GOT3 (cell line): ENCODE measurements at places on chromosomes 12 and 14.

- no peak for DNase-seq
Observed at GRCh38 chr14:92658684-92659083, 89.7 kb downstream of the LGMN start.

- DNase-seq, result no peak
Observed at GRCh38 chr14:23123419-23123818, 4.4 kb upstream of the CEBPE start.

GRCh38 chr12:13952096-13952495 is 29.3 kb downstream of the GRIN2B start:
- no peak for DNase-seq

DNA sequence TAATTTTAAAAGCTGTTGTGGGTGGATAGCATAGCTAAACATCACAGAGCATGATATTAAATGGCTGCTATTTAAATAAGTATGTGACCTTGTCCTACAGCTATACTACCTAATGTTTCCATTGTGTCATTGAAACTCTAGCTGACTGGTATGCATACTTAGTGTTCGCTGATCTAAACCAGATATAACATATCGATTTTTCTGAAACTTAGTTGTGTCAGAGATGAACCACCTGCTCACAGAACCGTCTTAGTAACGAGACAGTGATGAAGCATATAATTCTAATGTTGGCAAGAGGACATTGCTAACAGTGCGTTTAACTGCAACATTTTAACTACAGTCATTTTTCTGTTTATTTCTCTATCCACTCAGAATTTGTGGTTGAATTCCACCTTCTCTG is 36.1 kb upstream of the NUAK1 start:
- DNase-seq, result no peak

GRCh38 chr12:124856132-124856841 is 7.4 kb downstream of the SCARB1 start:
- DNase-seq, result no peak

DNA sequence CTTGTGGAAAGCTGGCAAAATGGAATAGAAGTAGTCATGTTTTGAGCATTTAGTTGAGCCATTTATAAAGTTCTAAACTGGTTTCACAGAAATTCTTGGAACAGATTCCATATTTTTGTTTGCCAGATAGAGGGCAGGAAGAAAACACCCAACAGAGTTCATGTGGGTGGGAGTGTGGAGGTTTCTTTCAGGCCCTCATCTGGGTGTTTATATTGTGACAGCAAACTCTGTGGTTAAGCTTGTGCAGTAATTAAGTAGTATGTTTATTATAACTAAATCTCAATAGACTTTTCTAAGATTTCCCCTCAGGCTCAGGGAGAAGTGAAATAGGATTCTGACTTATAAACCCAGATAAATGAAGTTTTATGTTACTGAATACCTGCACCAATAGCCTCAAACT is 57.4 kb downstream of the SPPL3 start:
- no peak for DNase-seq

GRCh38 chr12:10632226-10632625 is 18.8 kb upstream of the MAGOHB start:
- DNase-seq, result no peak

DNA sequence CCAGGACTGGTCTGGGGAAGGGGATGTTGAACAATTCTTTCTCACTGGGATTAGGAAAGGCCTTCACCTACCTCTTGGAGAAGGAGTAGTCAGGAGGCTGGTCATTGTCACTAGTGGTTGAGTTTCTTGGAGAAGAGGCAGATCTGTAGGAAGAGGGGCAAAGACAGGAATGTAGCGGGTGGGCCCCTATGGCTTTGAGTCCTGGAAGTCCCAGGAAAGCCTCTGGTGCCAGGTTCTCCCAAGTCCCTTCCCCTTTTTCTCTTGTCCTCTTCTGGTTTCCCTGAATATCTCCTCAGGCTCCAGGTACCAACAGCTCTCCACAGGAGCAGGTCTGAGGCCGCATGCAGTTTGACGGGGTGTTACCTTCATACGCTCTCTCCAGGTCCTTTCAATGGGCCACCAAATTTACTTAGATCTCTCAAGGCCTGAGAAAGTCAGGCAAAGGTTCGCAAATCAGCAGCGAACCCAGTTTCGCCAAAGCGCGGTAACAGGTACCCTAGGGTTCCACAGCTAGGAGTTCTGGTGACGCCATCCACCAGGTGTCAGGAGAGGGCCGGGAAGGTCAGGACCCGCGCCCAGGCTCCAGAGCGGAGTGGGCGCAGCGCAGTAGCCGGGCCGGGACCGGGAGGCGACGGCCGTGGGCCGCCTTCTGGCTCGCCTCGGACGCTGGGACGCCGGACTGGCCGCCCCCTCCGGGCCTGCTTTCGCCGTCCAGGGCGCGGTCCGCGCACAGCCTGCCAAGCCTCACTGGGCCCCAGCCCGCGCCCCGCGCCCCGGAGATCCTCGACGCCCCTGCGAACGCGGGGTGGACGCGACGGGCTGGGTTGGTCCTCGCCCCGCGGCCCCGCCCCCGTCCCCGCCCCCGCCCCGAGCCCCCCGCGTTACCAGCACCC is 795 bp downstream of the SMAGP start:
- DNase-seq, result no peak

GRCh38 chr12:94010307-94010706 is 138.1 kb upstream of the PLXNC1 start:
- DNase-seq, result no peak

GRCh38 chr12:58932806-58933681 is 12.7 kb upstream of the LRIG3 start:
- DNase-seq, result no peak
